GF-D8 (cell line): ENCODE measurements at places on chromosomes 1 and 21.

GRCh38 chr1:186915555-186915954 is 86.8 kb downstream of the PLA2G4A start:
- DNase-seq: no peak

GRCh38 chr1:997713-997992 is 2.2 kb downstream of the HES4 start:
- DNase-seq: no peak

- DNase-seq: no peak
Observed at GRCh38 chr1:37704966-37705365, 12.7 kb downstream of the CDCA8 start.

DNA sequence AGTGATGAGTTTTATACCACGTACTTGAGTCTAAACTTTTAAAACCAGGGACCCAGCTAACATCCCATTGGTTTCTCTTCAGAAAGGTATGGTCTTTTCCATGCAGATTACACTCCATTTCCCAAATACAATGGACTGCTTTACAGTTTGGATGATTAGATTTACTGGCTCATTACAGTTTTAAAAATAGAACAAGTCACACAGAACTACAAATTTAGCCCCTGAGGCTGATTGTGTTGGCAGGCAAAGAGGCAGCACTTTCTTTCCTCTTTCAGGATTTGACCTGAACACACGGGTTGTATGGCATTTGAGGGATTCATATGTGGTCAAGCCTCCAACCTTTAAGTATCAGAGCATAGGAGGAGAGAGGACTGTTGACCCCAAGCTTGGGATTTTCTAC is 21.8 kb upstream of the VTCN1 start:
- no peak for DNase-seq

GRCh38 chr1:183580281-183580682 is 10.0 kb downstream of the NCF2 start:
- DNase-seq: peak; percentile 100

DNA sequence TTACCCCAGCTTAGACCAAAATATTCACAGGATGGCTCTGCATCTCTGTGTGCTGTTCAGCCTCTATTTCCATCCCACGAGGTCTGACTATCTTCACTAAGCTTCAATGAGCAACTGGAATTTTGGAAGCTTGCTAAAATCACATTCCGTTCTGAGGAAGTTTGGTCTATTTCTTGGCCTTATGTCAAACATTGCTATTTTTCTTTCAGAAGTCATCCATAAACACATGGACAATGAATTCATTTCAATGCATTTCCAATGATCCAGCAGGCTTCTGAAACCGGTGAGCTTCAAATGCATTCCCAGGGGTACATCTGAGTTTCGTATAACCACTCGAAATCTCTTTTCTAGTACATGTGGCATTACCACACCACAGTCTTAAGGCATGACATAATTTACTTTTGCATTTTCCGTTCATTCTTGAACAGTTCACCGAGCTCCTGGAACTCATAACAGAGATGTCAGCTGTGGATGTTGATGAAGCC is 294.1 kb upstream of the KAZN start:
- DNase-seq: no peak

GRCh38 chr1:225341642-225342041 is 86.2 kb downstream of the LBR start:
- DNase-seq: no peak

GRCh38 chr1:168321945-168322344 is 41.3 kb downstream of the TBX19 start:
- DNase-seq: peak; percentile 7

GRCh38 chr21:21216047-21216446 is 217.8 kb downstream of the NCAM2 start:
- DNase-seq: no peak

DNA sequence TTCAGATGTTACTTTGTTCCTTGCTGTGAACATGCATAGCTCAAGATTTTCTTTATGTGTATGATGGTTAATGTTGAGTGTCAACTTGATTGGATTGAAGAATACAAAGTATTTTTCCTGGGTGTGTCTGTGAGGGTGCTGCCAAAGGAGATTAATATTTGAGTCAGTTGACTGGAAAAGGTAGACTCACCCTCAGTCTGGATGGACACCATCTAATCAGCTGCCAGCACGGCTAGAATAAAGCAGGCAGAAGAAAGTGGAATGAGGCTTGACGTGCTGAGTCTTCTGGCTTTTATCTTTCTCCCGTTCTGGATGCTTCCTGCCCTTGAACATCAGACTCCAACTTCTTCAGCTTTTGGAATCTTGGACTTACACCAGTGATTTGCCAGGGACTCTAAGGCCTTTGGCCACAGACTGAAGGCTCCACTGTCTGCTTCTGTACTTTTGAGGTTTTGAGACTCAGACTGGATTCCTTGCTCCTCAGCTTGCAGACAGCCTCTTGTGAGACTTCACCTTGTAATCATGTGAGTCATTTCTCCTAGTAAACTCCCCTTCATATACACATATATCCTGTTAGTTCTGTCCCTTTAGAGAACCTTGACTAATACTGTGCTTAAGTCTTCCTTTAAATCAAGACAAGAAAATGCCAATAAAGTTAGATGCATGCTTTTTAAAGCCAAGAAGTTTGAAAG is 626.6 kb downstream of the KCNT2 start:
- no peak for DNase-seq

DNA sequence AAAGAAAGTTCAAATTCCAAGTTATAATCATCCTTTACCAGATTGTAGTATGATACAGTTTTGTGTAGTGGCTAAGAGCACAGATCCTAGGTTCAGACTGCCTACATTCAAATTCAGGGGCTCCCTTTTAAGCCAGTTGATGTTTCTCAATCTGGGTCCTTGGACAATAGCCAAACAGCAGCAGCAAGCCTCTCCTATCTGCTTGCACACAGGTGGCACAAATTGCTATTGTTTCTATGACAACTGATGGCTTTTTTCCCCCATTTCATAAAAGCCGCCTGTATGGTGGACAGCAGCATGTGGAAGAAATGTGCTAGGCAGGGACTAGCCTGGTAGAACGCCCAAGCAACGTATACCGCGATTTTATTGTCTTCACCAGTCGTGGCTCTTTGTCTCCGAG is 76.5 kb downstream of the S1PR1 start:
- DNase-seq: no peak

GRCh38 chr1:171142416-171143385 is 42.4 kb upstream of the FMO2 start:
- DNase-seq: no peak

DNA sequence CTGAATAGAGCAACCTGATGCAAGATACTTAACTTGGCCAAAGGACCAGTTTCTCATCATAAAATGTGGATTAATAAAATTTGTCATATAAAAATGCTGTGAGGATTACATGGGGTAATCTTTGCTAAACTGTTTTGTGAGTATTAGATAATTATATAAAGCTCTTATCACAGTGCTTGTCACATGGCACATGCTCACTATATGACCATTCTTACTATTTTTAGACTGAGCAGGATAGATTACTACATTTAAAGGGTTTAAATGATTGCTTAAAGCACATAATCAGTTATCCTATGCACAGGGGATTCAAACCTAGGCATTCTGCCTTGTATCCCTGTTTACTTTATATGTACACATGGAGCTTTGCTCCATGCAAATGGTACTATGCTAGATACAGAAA is 82.9 kb upstream of the COL24A1 start:
- no peak for DNase-seq

- DNase-seq: no peak
Observed at GRCh38 chr1:200131551-200132125, 104.1 kb downstream of the NR5A2 start.

DNA sequence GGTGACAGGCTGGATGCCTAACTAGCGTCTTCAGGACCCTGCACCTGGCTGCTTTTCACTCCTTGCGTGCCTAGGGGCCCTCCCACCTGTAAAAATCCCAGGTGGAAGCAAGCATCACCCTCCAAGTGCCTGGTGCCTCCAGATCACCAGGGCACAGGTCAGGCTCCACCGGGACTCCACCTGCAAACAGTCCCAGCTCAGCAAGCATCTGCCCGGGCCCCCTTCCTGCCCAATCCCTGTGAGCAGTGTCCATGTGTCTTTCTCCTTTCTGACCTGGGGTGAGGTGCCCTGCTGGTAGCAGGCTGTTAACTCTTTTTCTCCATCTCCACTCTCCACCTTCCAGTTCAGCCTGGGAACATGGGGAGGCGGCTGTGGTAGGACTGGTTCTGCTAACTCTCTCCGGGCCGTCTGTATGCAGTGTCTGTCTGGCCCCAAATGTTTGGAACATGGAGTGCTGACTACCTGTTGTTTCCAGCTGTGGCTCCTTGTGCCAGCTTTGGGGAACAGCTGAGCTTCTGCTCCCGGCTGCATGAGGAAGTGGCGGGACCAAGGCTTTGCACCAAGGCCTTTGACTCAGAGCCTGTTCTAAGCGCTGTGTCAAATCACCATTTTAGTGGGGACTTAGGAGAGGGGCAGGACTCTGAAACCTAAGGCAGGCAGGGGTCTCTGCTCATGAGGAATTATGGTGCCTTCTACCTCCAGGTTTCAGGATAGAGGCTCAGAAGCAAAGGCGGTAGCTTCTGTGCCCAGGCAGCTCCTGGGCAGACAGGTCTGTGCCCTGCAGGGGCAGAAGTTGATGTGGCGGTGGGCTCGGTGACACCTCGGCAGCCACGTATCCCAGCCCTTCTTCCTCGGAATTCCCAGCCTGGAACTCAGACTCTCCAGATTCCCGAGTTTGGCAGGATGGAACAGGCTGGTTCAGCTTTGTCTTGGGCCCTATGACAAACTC is 5.5 kb downstream of the GPR137B start:
- no peak for DNase-seq

GRCh38 chr21:29312981-29313380 is 14.3 kb downstream of the BACH1 start:
- DNase-seq: no peak

GRCh38 chr1:191695865-191696264 is 462.4 kb upstream of the RGS18 start:
- DNase-seq: no peak

DNA sequence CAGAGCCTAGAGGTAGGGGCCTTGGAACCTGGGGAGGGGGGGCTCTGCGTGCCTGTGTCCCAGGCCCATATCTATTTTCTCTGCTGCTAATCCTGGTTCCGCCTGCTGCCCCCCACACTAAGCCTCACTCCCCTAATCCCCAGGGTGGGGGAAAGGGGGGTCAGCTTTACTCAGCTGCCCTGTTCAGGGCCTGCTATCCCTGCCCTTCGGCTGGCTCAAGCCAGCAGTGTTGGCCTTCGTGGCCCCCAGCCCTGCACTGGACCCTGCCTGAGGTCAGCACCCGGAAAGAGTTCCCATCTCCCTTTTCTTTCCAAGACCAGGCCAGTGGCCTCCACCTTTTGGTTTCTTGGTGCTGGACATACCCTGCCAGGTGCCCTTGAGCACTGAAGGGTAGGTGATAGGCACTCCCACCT is 8.4 kb downstream of the ZBTB7B start:
- no peak for DNase-seq

GRCh38 chr1:212622906-212623305 is 14.3 kb downstream of the ATF3 start:
- DNase-seq: no peak

DNA sequence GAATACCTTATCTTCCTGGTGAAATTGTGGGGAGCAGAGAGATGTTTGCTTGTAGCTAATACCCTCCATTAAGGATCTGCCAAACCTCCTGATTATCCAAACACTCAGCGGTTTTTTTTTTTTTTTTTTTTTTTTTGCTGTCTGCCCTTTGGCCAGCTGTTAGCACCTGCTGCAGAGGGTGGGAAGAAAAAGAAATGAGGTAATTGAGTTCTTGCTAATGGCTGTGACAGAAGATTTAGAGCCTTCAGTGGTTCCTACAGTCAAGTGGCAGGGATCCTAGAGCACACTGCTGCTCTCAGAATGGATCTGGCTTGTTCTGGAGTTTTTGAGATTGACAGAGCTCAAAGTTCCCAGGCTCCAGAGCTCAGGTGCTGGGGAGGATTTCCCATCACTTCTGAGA is 342.5 kb downstream of the DISC1 start:
- DNase-seq: no peak

DNA sequence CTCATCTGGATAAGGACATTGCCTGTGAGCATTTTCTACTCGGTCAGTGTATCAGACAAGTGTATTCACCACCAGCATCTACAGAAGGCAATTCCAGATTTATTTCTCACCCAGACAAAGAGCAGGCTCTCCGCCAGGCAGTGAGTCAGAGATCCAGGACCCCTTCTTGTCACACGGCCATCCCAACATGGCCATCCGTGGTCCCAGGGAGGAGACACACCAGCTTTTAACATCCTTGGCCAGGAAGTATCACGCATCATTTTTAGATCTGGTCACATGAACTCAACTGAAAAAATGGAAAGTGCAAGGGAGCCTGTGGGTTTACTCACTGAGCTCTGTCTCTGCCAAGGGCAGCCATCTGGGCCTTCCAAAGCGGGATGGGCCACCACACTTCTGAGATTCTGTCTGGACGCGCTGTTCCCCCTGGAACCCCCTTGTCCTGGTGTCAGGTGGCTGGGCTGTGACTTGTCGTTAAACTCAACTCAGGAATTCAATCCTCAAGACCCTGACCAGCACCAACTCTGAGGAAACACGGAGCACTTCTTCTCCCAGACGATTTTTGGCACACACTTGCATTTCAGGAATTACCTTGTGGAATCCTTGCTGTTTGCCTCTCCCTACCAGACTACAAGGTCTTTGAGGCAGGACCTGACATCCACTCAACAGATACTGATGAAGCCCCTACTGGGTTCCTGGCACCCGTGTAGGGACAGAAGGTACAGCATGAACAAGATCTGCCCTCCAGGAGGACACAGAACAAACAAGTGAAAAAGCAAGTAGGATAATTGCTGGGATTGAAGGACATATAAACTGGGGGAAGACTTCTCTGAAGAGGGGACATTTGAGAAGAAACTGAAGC is 21.6 kb upstream of the CCSAP start:
- DNase-seq: no peak

GRCh38 chr1:29855561-29856160 is 619.3 kb downstream of the PTPRU start:
- no peak for DNase-seq

- no peak for DNase-seq
Observed at GRCh38 chr1:21821385-21822019, 9.4 kb downstream of the LDLRAD2 start.

GRCh38 chr1:61332796-61333195 is 250.4 kb downstream of the NFIA start:
- no peak for DNase-seq

GRCh38 chr1:45272913-45273371 is 53.8 kb upstream of the HPDL start:
- DNase-seq: no peak

DNA sequence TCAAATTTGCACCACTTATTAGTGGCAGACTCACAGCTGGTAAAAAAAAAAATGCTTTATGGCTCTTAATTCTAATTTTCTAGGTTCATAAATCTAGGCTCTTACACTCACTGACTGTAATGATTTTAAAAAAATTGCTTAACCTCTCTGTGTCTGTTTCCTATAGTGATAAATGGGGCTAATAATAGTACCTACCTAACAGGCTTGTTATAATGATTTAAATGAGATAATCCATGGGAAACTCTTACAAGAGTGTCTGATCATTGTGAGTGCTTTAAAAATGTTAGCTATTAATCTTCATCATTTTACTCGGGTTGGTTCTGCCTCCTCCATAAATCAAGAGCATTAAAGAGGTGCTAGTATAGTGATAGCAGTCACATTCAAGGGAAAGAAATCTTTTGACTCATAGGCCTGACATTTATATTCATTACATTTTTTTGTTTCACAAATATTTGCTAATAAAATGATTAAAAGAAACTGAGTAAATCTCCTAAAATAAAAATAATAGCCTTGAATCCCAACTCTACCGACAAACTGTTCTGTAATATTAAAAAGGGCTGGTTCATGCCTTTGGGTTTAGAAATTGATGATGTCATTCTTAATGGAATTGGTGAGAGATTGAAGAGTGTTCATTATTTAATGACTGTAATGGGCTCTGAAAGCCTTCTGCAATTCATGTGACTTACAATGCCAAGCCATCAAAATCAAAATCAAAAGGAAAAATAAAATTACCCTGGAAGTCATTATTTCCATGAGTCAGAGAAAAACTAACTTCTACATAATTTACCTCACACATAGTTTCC is 93.9 kb upstream of the PALMD start:
- no peak for DNase-seq
